Activated CD4-positive, alpha-beta T cell treated with anti-CD3 and anti-CD28 coated beads, Interleukin-2, amount 10 ng/mL, durations not matched to agents 24 days and 14 days (primary cell): ENCODE measurements at places on chromosomes 13 and 19. TPM values are rescaled to one million over a fixed set of nuclear protein-coding genes. Genes with fewer than 3 reads are reported as not detected.

DNA sequence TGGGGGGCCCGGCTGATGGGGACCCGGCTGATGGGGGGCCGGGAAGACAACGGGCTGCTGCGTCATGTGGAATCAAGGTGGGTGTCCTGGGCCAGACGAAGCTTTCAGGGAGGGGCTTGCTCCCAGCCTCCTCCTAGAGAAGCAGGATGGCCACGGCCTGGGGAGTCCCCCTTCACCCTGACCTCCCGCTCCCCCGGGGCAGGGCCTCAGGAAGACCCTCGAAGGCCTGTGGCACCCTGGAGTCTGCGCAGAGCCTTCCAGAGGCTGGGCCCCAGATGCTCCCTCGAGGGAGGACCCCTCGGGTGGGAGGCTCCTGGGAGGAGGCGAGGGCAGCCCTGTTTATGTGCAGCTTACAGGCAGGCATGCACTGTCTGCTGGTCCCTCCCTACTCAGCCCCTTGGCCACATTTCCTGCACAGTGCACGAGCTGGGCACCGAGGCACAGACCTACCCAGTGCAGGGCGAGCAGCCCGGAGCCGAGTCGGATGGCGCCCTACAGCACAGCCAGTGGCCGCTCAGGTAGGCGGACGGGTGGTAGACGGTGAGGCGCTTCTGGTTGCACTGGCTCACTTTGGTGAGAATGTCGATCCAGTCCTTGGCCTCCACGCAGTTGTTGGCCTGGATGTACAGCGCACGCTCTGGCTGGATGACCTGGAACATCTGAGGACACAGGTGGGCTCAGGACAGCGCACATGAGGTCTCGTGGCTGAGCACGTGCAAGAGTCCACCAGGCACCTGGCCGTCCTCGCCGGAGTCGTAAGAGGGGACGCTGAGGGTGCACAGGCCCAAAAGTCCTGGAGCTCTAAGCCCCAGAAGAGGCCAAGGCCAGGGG is 22.4 kb upstream of the C13orf46 start:
- H3K27me3 ChIP-seq, result no peaks in the 10 kb centered on the region
- no peak overlapping the region for H3K4me3 ChIP-seq
- DNase-seq, result no peak

DNA sequence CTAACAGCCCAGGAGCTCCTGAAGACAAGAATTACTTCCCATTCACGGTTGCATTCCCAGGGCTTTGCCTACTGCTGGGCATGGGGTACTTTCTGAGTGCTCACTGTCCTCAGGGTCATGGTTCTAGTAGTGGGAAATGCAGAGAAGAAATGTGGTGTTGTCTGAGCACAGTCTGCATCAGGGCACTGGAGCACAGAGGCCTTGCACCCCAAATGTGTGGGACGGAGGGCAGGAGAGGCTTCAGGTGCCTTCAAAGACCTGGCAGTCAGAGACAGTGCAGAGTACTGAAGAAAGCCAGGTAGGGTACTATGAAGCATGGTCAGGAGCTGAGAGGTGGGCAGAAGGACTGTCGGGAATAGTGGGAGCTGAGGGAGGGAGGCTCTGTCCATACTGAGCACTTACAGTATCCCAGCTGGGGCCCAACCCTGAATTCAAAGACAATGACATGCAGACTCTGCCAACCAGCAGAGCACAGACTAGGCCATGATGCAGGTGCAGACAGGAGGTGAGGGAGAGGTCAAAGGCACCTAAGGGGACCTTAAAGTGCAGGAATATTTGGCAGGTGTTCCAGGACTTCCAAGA is 144.4 kb downstream of the USP12 start:
- H3K27me3 ChIP-seq, result peaks cover 24% of the 10 kb centered on the region
- H3K27ac ChIP-seq, result no peak overlapping the region
- no peaks in the 10 kb centered on the region for H3K36me3 ChIP-seq
- DNase-seq, result no peak
- peaks cover 6% of the 10 kb centered on the region for H3K4me1 ChIP-seq

DNA sequence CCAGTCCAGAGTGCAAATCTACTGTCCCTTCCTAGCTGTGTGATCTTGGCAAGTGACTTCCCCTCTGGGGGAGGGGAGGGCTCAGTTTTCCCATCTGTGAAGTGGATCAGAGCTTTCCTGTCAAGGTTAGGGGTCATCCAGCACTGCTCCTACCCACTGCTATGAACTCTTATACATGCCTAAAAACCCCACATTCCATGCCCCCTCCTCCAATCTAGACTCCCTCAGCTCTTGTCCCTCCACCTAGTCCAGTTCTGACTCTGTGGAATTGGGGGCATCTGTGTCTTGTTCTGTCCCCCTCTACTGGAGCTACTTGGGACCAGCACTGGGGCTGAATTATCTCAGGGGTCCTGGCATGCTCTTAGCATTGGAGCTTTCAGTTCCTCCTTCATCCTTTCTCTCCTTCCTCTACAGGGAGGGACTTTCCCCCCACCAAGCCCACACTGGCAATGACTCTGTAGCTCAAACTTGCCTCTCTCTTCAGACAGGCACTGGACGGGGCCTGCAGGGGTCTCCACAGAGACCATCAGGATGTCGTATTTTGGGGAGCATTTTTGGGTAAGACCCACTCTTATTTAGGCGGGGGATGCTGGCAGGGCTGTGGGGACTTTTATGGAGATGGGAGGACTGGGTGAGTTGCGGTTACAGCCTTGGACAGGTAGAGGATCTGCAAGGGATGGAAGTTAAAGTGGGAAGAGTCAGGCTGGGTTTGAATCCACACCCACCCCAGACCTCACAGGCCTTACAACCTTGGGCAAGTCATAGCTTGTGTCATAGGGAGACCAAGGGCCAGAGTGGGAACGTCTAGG is 3.6 kb downstream of the FCHO1 start:
- peak overlapping the region; percentile 16 for H3K4me3 ChIP-seq
- no peaks in the 10 kb centered on the region for H3K27me3 ChIP-seq
- no peak for DNase-seq
- H3K27ac ChIP-seq, result peak overlapping the region; percentile 85
- peaks cover 50% of the 10 kb centered on the region for H3K36me3 ChIP-seq

- peaks cover 33% of the 10 kb centered on the region for H3K27me3 ChIP-seq
- H3K4me3 ChIP-seq, result no peak overlapping the region
- no peak overlapping the region for H3K27ac ChIP-seq
- DNase-seq, result no peak
- no peaks in the 10 kb centered on the region for H3K36me3 ChIP-seq
Measured at GRCh38 chr19:33295621-33296487, 6.5 kb downstream of the CEBPA start.

- DNase-seq, result peak; percentile 92
- H3K27me3 ChIP-seq, result no peaks in the 10 kb centered on the region
- peaks cover 12% of the 10 kb centered on the region for H3K36me3 ChIP-seq
- H3K27ac ChIP-seq, result peak overlapping the region; percentile 65
Measured at GRCh38 chr13:98445340-98446233, 131.3 kb downstream of the STK24 start.

DNA sequence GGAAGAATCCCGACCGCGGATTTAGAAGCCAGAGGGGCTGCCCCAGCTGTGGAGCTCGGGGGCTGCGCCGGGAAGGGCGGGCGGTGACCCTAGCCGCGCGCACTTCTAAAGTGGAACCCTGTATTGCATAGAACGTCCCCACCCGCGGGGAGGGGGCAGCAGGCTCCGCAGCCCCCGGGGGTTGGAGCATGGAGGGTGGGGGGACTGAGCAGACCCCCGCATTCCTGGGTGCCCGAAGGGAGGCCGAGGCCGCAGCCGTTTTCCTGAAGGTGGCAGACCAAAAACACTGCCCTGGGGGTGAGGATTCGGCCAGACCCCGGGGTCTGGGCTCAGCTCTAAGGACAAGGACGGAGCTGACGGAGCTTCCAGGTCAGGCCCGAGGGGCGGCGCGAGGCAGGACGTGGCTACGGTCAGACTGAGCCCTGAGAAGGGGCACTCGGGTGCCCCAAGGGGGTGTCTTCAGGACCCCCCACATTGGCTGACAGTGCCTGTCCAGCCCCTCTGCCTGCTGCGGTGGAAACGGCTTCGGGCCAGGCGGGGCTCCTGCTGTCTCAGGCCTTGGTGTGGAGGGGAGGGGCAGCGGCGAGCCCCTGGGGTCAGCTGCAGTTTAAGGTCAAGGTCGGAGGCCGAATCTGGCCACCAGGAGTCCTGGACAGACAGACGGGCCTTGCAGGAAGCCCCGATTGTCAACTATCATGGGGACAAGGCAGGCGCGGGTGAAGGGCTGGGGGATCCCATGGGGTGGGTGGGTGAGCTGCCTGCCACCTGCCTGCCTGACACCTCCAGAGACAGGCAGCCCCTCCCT is 12.6 kb downstream of the MKNK2 start:
- peak; percentile 61 for DNase-seq
- H3K4me1 ChIP-seq, result peaks cover 15% of the 10 kb centered on the region
- H3K36me3 ChIP-seq, result peaks cover 28% of the 10 kb centered on the region
- H3K27ac ChIP-seq, result no peak overlapping the region

- H3K27ac ChIP-seq, result no peak overlapping the region
- H3K27me3 ChIP-seq, result no peaks in the 10 kb centered on the region
- no peak overlapping the region for H3K4me3 ChIP-seq
- DNase-seq, result no peak
- peaks cover 56% of the 10 kb centered on the region for H3K4me1 ChIP-seq
Measured at GRCh38 chr13:40569024-40569350, 97.5 kb downstream of the FOXO1 start.

DNA sequence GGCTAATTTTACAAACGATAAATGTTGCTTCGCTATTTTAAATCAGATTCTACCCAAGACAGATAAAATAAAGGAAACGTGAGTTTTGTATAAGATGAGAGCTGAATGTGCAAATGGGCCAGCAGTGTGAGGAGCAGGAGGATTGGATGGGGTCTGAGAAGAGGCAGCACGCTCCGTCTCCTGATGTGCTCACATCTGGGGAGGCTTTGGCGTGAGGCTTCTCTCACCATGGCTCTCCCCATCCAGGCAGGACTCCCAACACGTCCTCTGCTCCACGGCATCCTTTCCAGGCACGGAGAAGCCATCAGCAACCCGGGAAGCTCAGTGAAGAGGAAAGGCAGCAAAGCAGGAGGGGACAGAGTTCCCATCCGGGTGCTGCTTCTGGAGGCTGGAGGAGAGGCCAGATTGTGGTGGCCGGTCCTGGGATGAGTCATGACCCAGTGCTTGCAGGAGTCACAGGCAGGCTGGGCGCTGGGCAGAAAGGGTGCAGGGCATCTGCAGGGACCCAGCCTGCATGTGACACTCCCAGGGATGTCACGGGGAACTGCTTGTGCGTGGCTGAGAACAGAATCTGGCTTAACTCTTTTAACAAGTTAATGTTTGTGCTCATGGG is 47.5 kb downstream of the ZNF536 start:
- H3K27me3 ChIP-seq, result peaks cover 1% of the 10 kb centered on the region
- no peak overlapping the region for H3K4me3 ChIP-seq
- H3K36me3 ChIP-seq, result no peaks in the 10 kb centered on the region
- H3K4me1 ChIP-seq, result no peaks in the 10 kb centered on the region
- no peak overlapping the region for H3K27ac ChIP-seq

- H3K27me3 ChIP-seq, result peaks cover 24% of the 10 kb centered on the region
- H3K4me3 ChIP-seq, result no peak overlapping the region
- H3K36me3 ChIP-seq, result no peaks in the 10 kb centered on the region
- peaks cover 5% of the 10 kb centered on the region for H3K4me1 ChIP-seq
- H3K27ac ChIP-seq, result no peak overlapping the region
- no peak for DNase-seq
Measured at GRCh38 chr19:35534803-35535480, 1.7 kb downstream of the GAPDHS start.

- no peaks in the 10 kb centered on the region for H3K27me3 ChIP-seq
- no peak overlapping the region for H3K4me3 ChIP-seq
- no peak for DNase-seq
- peaks cover 19% of the 10 kb centered on the region for H3K4me1 ChIP-seq
- H3K27ac ChIP-seq, result no peak overlapping the region
Measured at GRCh38 chr19:40745402-40745780, 4.9 kb downstream of the ACTMAP start.

DNA sequence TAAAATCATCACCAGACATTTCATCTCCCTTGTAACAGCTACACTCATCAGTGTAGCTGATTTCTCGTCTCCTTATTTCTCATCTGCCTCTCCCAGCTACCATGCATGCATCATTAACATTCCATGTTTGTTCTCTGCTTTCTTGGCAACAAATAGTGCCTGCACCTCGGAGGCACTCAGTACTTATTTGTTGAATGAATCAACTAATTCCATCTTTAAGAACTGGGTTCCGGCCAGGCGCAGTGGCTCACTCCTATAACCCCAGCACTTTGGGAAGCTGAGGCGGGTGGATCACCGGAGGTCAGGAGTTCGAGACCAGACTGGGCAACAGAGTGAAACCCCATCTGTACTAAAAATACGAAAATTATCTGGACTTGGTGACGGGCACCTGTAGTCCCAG is 63.9 kb upstream of the GTF3A start:
- H3K4me3 ChIP-seq, result no peak overlapping the region
- H3K36me3 ChIP-seq, result no peaks in the 10 kb centered on the region
- peaks cover 29% of the 10 kb centered on the region for H3K27me3 ChIP-seq
- no peak overlapping the region for H3K27ac ChIP-seq

Gene LAIR2
- total RNA-seq, result 34.2 and 35.0 TPM in 2 replicates

GRCh38 chr13:90533866-90534265 is 813.6 kb upstream of the MIR17HG start:
- H3K27ac ChIP-seq, result no peak overlapping the region
- no peaks in the 10 kb centered on the region for H3K36me3 ChIP-seq
- no peak for DNase-seq
- no peaks in the 10 kb centered on the region for H3K27me3 ChIP-seq
- no peaks in the 10 kb centered on the region for H3K4me1 ChIP-seq
- no peak overlapping the region for H3K4me3 ChIP-seq

DNA sequence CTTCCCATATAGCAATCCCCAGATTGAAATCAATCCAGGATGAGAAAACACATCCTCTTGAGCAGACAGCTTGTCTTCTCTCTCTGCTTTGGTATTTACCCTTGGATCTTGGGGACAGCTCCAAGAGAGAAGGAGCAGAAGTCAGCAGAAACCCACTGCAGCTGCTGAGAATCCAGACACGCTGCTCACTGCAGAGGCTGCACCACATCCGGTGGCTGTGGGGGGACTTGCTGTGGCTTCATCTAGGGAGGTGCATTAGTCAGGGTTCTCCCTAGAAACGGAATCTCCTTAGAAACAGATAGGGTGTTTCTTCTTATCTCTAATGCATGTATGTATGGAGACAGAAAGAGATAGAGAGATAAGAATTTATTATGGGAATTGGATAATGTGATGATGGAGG is 2.7 kb downstream of the CYP4F12 start:
- H3K4me3 ChIP-seq, result no peak overlapping the region
- no peaks in the 10 kb centered on the region for H3K36me3 ChIP-seq
- no peak overlapping the region for H3K27ac ChIP-seq
- no peaks in the 10 kb centered on the region for H3K27me3 ChIP-seq
- DNase-seq, result peak; percentile 28
- H3K4me1 ChIP-seq, result no peaks in the 10 kb centered on the region

Gene PPP1R15A
- total RNA-seq, result 40.5 and 42.1 TPM in 2 replicates

Gene GRIN3B
- total RNA-seq, result 0.07 TPM in 1 of 2 replicates, not detected in the other

DNA sequence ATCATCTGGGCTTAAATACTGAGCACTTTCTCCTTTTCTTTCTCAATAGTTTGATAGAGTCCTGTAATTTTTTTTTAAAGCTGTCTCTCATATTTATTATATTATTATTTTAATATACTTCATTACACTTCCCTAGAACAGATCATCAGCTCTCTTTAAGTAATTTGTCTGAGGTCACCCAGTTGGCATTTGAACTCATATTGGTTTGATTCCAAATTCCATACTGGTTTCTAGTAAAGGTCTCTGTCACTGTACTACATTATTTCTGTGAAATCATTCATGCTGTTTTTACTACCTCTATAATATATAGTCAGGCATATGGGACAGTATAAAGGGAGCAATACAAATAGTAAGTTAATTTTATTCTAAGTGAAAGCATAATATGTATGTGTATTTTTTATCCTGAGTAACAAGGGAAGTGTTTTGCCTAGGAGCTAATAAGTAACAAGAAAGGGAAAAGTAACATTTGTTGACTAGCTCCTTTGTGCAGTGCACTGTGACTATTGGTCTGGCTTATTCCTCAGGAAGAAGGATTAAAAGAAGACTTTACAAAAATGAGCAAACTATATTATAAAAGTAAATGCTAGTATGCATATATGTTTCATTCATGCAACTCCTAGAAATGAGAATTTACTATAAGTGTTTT is 14.3 kb downstream of the LPAR6 start:
- DNase-seq, result no peak
- H3K27me3 ChIP-seq, result no peaks in the 10 kb centered on the region
